Tibial nerve (tissue), 4 donors: ENCODE measurements at places on chromosomes 7 and 10. TPM values are rescaled to one million over a fixed set of nuclear protein-coding genes. Genes with fewer than 3 reads are reported as not detected.

GRCh38 chr7:42914421-42915045 is 2.7 kb upstream of the C7orf25 start:
- peak overlapping the region; percentile 63 for H3K27ac ChIP-seq
- no peaks in the 10 kb centered on the region for H3K4me1 ChIP-seq
- H3K36me3 ChIP-seq = no peaks in the 10 kb centered on the region

DNA sequence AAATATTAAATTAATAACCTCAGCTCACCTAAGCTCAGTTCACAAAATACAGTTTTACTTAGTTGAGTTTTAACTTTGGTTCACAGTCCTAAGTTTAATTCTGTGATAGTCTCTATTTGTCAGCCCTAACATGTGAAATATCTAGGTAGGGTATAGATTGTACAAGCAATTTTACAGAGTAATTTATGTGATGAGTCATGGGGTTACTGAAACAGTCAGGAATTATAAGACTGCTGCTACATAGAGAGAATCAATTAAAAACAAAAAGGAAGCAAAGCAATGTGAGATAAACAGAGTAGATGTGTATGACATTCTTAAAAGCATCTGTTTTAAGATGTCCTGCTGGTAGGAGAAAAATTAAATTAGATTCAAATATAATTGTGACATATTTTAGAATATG is 1018.2 kb upstream of the KCND2 start:
- H3K27me3 ChIP-seq = no peaks in the 10 kb centered on the region
- H3K4me1 ChIP-seq = no peaks in the 10 kb centered on the region
- H3K27ac ChIP-seq = no peak overlapping the region
- H3K36me3 ChIP-seq = no peaks in the 10 kb centered on the region

DNA sequence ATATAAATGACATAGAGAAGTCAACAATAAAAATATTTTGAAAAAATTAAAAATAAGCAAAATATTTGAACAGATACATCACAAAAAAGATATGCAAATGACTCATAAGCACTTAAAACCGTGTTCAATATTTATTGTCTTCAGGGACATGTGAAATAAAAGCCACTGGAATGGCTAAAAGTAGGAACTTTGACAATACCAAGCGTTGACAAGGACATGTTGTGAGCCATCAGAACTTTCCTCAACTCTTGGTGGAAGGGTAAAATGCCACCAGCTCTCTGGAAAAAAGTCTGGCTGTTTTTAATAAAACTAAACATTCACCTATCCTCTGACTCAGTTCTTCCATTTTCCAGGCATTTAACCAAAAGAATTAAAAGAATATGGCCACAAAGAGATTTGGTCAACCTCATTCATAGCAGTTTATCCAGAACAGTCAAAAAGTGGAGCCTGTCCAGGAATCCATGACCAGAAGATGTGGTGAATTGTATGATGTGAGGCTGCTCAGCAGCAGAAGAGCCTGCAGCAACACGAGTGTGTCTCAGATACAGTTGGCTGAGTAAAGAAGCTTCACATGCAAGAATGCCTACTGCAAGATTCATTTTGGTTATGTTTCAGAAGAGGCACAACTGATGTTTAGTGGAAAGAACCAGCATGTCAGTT is 7.1 kb upstream of the KLF6 start:
- DNase-seq = no peak
- no peaks in the 10 kb centered on the region for H3K4me1 ChIP-seq
- H3K36me3 ChIP-seq = no peaks in the 10 kb centered on the region
- H3K27me3 ChIP-seq = no peaks in the 10 kb centered on the region

DNA sequence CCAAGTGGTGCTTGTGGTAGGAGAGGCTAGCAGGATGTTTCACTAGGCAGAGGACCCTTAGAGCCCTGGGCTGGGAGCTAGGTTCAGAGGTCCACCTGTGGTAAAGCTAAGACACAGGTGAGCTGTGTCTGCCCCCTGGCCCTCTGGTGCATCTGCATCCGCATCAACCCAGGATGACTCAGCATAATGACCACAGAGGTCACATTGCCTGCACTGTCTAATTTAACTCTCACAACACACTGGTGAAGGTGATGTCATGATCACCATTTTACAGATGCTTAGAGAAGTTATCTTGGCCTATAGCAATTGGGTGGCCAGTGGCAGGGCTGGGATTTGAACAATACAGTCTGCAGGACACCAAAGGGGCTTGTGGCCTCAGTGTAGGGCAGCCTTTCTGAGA is 33.1 kb downstream of the HABP2 start:
- no peaks in the 10 kb centered on the region for H3K27me3 ChIP-seq
- H3K36me3 ChIP-seq = no peaks in the 10 kb centered on the region
- H3K27ac ChIP-seq = no peak overlapping the region
- no peak for DNase-seq
- H3K4me3 ChIP-seq = no peak overlapping the region
- H3K4me1 ChIP-seq = no peaks in the 10 kb centered on the region

GRCh38 chr10:11165591-11166543 is 148.2 kb downstream of the CELF2 start:
- peaks cover 76% of the 10 kb centered on the region for H3K4me1 ChIP-seq
- H3K4me3 ChIP-seq = peak overlapping the region; percentile 79
- H3K27ac ChIP-seq = peak overlapping the region; percentile 95
- no peaks in the 10 kb centered on the region for H3K27me3 ChIP-seq
- no peaks in the 10 kb centered on the region for H3K36me3 ChIP-seq

DNA sequence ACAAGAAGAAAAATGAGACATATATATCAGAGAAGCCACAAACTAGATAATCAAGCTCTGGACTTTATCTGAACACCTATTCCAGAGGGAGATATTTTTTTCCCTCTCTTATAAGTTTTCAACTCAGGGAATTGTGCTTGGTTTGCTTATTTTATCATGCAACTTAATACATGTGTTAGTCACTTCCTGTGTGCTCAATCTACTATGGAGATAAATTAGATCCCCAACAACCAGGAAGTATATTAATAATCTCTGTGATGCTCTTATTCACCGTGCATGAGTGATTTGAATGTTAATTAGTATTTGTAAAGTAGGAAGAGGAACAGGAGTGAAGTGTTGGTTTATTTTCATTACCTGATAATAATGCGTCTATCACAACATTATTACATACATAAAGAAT is 38.8 kb upstream of the ZNF365 start:
- H3K27me3 ChIP-seq = no peaks in the 10 kb centered on the region
- H3K4me1 ChIP-seq = no peaks in the 10 kb centered on the region
- H3K27ac ChIP-seq = no peak overlapping the region
- H3K4me3 ChIP-seq = no peak overlapping the region
- no peak for DNase-seq

DNA sequence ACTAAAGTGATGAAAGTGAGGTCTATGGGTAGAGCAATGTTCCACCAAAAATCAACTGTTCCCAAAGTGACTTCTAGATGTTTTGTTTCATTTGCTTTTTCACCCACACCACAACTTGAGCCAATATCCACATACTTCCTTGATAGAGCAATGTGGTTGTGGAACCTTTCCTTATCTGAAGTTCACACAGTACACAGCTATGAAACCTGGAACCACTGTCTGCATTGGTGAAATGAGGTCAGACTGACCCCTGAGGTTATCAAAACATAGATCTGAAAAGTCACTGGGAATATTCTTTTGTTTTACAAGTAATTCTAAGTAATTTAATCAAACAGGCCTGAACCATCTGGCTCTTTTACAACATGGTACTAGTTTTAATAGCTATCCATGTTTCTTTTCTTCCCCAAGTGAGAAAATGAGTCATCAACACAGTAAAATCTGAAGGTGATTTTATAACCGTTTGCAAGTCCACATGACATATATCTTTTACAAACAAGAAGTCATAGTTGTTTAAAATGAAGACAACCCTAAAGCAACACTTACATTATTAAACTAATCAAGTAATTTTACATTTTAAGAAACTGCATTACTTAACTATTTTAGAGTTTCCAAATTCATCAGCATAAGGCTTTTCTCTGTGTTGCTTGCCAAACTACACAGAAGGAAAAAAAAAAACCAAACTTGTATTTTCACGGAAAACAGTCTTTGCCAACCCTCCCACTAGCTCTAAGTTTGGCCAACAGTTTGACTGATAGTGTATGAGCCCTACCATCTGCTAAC is 80.3 kb downstream of the LRRC17 start:
- no peak overlapping the region for H3K4me3 ChIP-seq
- peak overlapping the region; percentile 41 for H3K27ac ChIP-seq
- H3K4me1 ChIP-seq = no peaks in the 10 kb centered on the region
- DNase-seq = no peak
- no peaks in the 10 kb centered on the region for H3K27me3 ChIP-seq

Gene CAV1
- 375 TPM for total RNA-seq

Gene PHYHIPL
- 0.20 TPM for total RNA-seq

Gene BICC1
- total RNA-seq = 31.0 TPM

Gene OPN4
- not detected for total RNA-seq

Gene ATXN7L1
- total RNA-seq = 22.5 TPM

Gene CROT
- total RNA-seq = 12.0 TPM

Gene VAX1
- total RNA-seq = not detected

Gene YKT6
- total RNA-seq = 54.6 TPM

Gene RBP3
- total RNA-seq = not detected
